ENCODE measurements at places on chromosomes 3 and 15.

DNA sequence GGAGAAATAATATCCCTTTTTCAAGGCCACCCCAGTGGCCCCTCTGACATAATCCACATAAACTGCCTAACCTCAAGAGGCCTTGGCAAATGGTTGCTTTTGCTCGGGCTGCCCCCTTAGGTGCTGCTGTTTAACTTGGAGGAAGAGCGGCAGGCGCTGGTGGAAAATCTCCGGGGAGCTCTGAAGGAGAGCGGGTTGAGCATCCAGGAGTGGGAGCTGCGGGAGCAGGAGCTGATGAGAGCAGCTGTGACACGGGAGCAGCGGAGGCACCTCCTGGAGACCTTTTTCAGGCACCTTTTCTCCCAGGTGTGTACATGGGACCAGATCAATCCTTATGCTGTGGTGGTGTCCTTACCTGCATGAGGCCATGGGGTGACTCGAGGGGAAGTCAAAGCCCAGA is 15.0 kb downstream of the DUOX1 start:
- no peak for DNase-seq

- DNase-seq: peak; percentile 49
Observed at GRCh38 chr15:81491414-81492096, 117.5 kb upstream of the TMC3 start.

GRCh38 chr3:67647390-67647878 is 7.0 kb downstream of the SUCLG2 start:
- no peak for DNase-seq

DNA sequence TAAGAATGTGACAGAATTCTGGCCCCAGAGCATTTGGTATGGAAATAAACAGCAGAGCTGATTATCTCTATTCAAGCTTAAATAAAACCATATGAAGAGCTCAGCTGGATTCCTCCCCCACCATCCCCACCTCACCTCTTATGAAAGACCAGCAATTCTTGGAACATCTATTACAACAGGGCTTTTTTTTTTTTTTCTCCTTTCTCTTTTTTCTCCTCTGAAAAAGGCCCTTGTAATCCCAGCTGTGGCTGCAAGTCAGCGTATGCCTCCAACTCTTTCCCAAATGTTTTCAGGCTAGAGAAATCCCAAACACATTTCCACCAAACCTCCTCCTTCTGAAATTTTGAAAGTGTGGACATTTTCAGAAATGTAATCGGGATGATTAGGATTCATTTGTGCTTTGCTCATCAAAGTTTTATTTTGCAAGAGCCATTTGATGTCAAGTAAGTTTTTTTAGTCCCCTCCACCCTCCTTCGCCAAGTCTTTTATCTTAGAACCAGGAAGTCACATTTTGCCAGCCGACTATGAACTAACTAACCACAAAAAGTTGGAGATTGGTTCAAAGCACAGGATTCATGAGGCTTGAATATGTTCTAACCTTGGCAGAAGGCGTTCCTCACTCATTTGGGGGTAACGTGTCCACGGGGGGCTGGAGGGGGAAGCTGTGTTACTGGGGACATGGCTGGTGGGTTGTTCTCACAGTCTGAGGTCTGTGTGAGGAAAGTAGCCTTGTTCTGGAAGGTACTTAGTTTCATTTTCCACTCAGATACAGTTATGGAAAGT is 142.0 kb upstream of the PDZRN3 start:
- DNase-seq: no peak

GRCh38 chr3:183181606-183182005 is 19.1 kb upstream of the LAMP3 start:
- no peak for DNase-seq

GRCh38 chr3:71815340-71816067 is 30.6 kb upstream of the PROK2 start:
- DNase-seq: no peak

DNA sequence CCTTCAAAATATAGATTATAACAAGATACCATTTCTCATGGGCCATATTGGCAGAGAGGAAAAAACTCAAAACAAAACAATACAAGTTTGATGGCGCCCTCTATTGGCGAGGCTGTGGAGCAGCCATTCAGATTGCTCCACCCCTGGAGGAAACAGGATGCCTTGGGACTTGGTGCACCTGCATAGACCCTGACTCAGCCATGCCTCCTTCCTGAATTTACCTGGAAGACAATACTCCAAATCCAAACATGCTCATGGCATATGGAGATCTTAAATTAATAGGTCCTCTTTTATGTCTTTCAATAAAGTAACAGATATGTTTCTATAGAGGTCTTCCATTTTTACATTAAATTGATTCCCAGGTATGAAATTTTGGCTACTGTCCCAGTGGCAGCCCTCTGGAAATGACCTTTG is 90.0 kb downstream of the APBA2 start:
- DNase-seq: no peak

GRCh38 chr3:177124882-177125281 is 72.4 kb downstream of the TBL1XR1 start:
- no peak for DNase-seq

DNA sequence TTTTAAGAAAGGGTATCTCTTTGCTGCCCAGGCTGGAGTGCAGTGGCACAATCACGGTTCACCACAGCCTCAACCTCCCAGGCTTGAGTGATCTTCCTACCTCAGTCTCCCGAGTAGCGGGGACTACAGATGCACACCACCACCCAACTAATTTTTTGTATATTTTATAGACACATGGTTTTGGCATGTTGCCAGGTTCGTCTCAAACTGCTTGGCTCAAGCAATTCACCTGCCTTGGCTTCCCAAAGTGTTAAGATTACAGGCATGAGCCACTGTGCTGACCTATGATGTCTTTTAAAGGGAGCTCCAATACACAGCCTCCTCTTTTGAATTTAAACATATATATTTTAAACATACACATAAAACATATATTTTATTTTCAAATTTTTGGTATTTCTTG is 60.9 kb downstream of the SLC9C1 start:
- no peak for DNase-seq

GRCh38 chr3:69409831-69410230 is 23.9 kb upstream of the FRMD4B start:
- DNase-seq: no peak

GRCh38 chr15:82036461-82036860 is 9.4 kb downstream of the MEX3B start:
- DNase-seq: no peak

- DNase-seq: no peak
Observed at GRCh38 chr3:143220741-143221140, 101.2 kb downstream of the CHST2 start.

GRCh38 chr3:10717756-10718155 is 98.3 kb upstream of the SLC6A11 start:
- DNase-seq: no peak

GRCh38 chr15:63473999-63474809 is 30.2 kb upstream of the USP3 start:
- peak; percentile 67 for DNase-seq

GRCh38 chr3:2468816-2469215 is 370.1 kb downstream of the CNTN4 start:
- no peak for DNase-seq

- no peak for DNase-seq
Observed at GRCh38 chr3:46036191-46036590, 8.9 kb upstream of the XCR1 start.

GRCh38 chr3:104596054-104596453 is 770.7 kb upstream of the ALCAM start:
- DNase-seq: no peak

- DNase-seq: no peak
Observed at GRCh38 chr15:38842226-38842625, 277.6 kb upstream of the RASGRP1 start.

GRCh38 chr15:88115486-88116152 is 140.9 kb downstream of the NTRK3 start:
- peak; percentile 37 for DNase-seq

- no peak for DNase-seq
Observed at GRCh38 chr3:55588146-55588765, 101.2 kb upstream of the WNT5A start.

DNA sequence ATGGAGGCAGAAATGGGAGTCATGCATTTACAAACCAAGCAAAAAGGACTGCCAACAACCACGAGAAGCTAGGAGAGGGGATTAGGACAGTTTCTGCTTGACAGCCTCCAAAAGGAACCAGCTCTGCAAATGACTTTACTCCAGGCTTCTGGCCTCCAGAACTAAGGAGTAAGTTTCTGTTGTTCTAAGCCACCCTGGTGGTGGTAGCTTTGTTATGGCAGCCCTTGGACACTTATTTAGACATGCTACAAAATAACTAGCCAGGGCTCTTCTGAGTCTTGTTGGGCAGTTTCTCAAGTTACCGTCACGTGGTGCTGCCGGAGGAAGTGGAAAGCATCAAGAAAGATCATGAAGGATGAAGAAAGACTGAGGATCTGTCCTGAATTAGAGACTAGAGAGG is 386.5 kb downstream of the LRTM1 start:
- DNase-seq: no peak

DNA sequence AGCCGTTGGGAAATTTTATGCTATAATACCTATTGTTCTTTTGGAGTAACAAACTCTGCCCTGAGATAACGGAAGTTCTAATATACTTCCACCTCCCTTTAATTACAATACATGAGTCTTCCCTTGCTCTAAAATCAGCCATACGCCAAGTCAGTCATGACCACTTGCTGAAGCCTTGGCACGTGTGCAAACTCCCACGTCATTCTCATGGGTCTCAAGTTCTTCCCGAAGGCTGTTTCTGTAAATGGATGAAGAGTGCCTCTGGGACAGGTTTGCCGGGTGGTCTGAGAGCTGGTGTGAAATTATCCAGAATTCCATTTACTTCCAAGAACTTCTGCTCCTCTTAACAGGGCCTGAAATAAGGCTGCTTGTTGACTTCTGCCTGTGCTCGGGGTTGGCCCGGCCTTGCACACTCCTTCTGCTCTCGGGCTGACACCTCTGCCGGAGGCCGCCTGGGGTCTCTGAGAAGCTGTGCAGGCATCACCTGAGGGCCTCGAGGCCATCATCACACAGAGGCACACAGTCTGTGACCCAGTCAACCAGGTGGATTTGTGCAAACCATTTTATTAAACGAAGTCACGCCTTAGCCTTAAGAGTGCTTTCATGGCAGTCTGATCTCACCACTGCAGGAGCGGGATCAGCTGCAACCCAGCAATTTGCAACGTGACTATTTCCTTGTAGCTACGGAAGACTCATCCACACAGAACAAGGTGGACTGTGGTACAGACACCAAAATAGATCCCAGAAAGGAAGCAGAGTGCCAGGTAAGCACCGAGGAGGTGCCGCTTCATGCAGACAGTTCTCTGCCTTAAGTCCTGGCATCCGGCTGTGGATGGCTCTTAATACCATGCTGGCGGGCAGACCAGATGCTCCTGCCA is 120.1 kb downstream of the ADAMTS17 start:
- DNase-seq: no peak

GRCh38 chr3:185318141-185318540 is 44.8 kb upstream of the MAP3K13 start:
- no peak for DNase-seq

DNA sequence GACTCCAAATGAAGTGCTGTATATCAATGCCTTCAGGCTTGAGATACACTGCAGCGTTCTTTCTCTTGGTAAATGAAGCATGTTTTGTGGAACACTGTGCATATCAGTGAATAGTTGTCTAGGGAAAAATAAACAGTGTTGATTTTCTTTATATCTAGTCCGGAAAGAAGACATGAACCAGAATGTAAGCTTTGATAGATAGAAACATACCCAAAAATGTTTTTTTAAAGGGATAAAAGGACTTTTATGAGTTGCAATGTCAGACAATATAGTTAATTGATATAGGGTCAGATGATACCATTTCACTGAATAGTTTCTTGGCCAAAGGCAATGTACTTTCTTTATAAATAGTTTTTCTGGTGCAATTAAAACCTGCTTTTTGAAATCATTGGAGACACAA is 1037.8 kb downstream of the OTOL1 start:
- no peak for DNase-seq

GRCh38 chr3:17006132-17006852 is 121.5 kb downstream of the PLCL2 start:
- DNase-seq: no peak

DNA sequence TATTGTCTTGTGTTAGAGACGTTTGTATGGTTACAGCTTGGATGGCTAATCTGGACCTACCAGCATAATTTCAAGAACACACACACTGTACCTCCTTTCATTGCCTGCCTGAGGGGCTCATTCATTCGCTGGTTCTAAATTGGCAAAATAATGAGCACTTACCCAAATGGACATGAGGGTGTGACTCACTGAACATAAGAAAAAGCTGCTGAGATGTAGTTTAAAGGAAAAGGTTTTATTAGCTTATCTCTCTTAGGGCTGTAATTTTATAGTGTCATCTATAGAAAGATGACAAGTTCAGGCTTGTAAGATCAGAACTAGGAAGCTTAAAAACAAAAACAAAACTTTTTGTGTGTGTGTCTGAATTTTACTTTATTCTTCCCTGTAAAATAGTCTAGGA is 120.7 kb upstream of the WNT7A start:
- no peak for DNase-seq

DNA sequence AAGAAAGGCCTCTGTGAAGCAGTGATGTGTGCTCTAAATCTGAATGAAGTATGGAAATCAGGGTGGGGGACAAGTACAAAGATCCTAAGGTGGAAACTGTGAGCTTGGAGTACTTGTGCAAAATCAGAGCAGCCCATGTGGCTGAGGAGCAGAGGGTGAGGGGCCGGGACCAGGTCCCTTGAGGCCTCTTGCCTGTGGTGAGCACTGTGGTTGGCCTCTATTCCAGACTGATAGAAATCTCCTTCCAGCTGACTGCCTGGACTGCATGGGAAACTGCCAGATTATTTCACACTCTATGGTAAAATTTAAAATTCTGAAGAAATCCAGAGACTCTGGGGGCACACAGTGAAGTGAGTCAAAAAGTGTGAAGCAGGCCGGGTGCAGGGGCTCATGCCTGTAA is 81.4 kb downstream of the TM4SF4 start:
- peak; percentile 21 for DNase-seq

- DNase-seq: no peak
Observed at GRCh38 chr3:155069729-155070128, 10.4 kb upstream of the MME start.
